ENCODE measurements at places on chromosomes 4 and X.

DNA sequence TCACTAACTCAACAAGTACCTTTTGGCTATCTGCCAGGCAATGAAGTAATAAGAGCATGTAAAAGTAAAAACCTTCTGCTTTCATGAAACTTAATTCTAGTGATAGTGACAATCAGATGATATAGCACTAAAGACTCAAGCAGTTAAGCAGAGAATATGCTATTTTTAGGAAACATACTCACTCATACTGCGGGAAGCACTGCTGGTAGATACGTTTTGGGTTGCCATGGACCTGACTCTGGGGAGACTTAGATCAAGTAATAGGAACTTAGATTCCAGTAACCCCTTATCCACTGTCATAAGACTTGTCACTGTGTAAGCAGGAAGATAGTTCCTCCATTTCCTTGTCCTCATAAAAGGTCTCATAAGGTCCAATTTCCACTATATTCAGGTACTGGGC, 386.3 kb downstream of the DMD start:
- no peak for DNase-seq

GRCh38 chr4:3413217-3413671, 28.5 kb upstream of the HGFAC start:
- DNase-seq = no peak

DNA sequence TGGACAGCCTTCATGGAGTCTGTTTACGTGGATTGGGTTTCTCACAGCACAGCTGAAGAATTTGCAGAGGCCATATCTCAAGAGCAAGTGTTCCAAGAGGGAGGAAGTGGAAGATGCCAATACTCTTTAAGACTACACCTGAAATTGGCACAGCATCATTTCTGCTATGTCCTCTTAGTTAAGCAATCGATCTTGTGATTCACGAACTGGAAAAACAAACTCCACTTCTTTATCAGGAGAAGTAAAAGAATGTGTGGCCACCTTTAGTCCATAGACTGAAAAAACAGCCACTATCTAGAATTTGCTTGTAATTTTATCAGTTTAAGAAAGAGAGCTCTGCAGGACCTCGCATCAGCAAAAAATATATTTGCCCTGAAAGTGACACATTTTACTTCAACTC, 473.1 kb upstream of the ATOH1 start:
- no peak for DNase-seq

DNA sequence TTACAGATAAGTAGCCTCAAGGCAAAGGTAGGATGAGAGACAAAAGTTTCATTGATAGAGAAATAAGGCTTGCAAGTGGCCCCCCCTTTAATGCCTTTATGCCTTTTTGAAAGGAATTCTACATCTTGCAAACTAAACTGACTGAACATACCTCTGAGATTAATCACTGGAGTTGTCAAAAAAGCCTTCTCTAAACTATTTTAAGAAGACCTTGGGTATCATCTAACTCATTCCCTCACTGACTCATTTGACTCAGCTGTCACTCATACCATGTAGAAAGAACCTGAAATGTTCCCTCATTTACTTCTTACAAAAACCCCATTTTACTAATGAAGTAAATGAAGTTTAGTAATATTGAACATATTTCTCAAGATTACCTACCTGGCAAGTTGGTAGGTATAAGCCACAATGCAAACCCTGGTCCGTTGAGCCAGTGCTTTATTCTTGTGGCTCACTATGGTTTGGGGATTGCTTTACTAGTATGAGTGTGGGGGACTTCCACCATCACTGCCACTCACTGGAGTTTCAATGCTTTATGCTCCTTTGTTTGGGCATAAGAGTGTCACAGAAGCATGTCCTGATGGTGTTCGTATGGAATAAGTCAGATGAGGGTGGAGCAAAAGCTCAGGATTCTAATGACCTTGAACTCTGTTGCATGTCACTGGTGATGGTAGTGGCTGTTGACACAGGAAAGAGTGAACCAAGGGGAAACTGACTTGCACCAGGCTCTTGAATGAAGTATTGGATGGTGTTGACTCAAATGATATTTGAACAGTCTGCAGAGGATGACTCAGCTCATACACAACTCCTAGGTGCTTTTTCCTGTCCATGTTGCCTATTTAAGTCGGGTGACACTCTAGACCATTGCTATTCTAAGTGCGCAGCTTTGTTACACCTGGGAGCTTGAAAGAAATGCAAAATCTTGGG, 305.5 kb upstream of the EMCN start:
- DNase-seq = no peak
